ENCODE measurements at places on chromosomes 4 and X.

DNA sequence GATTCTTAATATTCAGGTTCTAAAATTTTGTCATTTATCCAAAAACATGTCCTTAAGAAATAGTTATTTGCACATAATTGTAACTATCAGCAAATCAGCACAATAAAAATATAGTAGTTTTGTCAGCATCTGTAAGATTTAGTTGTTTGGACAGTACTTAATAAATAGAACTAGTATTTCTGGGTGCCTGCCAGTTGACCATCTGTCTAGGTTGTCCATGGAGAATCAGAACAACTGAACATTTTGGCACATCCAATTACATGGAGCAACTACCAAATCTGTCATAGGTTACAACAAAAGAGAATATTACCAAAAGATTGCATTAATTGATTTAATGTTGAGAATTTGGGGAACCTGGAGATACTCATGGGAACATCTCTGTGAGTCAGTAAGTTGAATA is 305.5 kb upstream of the TACR3 start:
- DNase-seq = no peak

DNA sequence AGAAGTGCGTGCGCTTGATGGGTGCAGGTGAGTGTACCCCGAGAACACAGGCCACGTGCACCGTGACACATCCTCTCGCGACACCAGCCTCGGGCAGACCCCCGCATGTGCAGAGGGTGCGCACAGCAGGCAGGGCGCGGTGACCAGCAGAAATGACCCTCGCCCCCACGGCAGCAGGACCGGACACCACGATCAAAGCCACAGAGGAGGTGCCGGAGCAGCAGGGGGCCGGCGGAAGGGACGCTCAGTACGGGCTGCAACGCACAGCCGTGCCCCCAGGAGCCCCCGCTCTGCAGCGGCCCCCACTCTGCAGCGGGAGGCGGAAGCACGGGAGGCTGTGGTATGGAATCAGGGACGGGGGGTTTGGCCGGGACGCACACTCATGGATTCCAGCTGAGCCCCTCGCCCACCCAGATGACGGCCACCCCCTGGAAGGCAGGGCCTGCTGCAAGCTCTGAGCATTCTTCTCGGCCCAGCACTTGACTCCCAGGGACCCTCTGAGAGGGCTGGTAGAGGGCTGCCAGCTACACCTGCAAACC is 17.1 kb downstream of the PPP2R3B start:
- DNase-seq = no peak

- DNase-seq = no peak
Measured at GRCh38 chrX:30312858-30313257, 3.7 kb upstream of the NR0B1 start.

DNA sequence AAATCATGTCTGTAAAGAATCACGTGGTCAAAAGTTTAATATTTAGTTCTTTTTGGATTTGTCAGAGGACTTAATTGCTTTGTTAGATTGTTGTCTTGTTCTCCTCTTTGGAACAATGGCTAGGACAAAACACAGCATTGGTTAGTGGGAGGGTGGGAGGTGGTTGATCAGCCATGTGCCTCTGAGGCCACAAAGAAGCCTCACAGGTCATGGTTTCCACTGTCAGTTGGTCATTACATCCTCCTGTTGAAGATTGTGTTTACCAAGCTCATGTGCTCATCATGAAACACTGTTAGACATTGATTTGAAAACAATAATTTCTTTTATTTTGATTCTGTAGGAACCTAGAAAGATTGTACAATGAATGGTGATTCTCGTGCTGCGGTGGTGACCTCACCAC is 31.9 kb downstream of the ADD1 start:
- no peak for DNase-seq

GRCh38 chrX:136146614-136147314 is 569 bp upstream of the FHL1 start:
- DNase-seq = no peak

- no peak for DNase-seq
Measured at GRCh38 chr4:88318751-88319350, 34.5 kb upstream of the PPM1K start.
